GM04503 (cell line): ENCODE measurements at places on chromosomes 2 and 18.
A peak's percentile ranks its signal among the peaks of the same experiment; 100 is the strongest.

DNA sequence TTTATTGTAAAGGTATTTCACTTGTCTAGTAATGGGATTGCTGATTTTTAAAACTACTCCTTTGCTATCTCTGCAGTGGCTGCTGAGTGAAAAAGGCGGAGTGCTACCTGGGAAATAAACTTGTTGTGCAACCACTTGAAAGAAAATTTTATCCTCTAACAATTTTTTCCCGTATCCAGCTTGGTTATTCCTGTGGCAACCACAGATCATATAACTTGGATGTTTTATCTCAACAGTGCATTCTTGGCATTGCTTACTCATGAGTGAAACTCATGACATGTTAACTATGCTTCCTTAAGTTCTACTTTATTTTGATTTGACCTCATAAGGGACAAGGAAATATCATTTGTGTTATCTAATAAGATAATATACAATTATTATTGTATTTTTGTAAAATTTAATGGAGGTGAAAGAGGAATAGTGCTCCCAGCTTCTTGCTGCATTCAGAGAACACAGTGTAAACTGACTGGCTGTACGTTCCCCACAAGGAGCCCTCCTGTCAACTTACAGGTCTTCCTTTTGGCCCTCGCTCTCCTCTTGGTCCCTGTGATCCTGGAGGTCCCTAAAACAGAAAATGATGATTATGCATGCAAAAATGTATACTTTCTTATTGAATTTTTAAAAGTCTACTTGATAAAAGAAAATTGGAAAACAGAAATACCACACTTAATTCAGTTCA is 82.7 kb downstream of the COL5A2 start:
- DNase-seq: peak; percentile 73

GRCh38 chr2:28231110-28231631 is 161.5 kb upstream of the FOSL2 start:
- peak; percentile 44 for DNase-seq

GRCh38 chr2:7673853-7674252 is 756.6 kb downstream of the RNF144A start:
- DNase-seq: no peak

GRCh38 chr2:121135168-121135853 is 149.7 kb downstream of the TFCP2L1 start:
- DNase-seq: no peak

DNA sequence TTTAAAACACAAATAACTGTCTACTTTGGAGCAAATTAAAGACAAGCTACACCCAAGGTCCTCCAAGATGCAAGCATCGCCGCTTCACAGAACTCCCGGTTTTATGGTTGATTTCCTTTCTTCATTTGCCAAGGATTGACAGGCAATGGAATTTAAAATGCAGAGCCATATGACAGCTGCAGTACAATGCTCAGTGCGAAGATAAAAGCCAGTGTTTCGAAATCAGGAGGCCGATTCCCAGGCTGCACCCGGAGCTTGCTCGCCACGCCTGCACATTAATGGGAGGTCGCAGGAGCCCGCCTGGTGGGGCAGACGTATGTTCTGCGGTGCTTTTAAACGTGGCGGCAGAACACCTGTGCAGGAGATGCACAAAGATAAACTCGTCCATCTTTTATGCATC is 727.6 kb upstream of the SOX11 start:
- DNase-seq: no peak

DNA sequence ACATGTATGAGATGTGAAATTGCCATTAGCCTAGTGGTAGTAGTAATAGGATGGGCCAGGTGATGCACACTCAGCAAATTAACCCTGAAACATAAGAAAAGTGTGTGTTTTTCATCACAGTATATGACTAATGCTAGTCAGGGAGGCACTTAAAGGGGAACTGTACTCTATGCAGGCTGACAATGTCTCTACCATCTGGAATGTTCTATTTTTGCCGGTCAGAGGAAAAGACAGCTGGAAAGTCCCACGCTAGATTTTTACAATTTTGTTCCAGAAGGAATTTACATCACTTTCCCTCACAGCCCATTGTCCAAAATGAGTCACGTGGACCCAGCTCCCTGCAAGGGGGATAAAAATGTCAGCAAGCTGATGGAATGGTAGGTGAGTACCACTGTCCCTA is 746.3 kb upstream of the CHAC2 start:
- DNase-seq: peak; percentile 39

- DNase-seq: no peak
Observed at GRCh38 chr2:231521443-231521842, 8.8 kb downstream of the NMUR1 start.

- DNase-seq: no peak
Observed at GRCh38 chr18:63158676-63159291, 160.8 kb downstream of the BCL2 start.

- DNase-seq: no peak
Observed at GRCh38 chr2:95074663-95075439, 46.8 kb downstream of the MRPS5 start.

- no peak for DNase-seq
Observed at GRCh38 chr18:78221496-78221895, 758.1 kb upstream of the SALL3 start.

- DNase-seq: peak; percentile 49
Observed at GRCh38 chr2:73243884-73244570, 9.9 kb downstream of the CCT7 start.

- DNase-seq: no peak
Observed at GRCh38 chr2:86439879-86440630, 1.1 kb upstream of the KDM3A start.
